Retina (tissue), 1 donor: ENCODE measurements at places on chromosomes 13 and 19.
A peak's percentile ranks its signal among the peaks of the same experiment; 100 is the strongest.

- DNase-seq: no peak
These were observed 17.4 kb upstream of the ATXN8OS start for GRCh38 chr13:70090036-70090723.

- no peak for DNase-seq
These were observed 59.5 kb downstream of the RAP2A start for GRCh38 chr13:97493456-97493855.

DNA sequence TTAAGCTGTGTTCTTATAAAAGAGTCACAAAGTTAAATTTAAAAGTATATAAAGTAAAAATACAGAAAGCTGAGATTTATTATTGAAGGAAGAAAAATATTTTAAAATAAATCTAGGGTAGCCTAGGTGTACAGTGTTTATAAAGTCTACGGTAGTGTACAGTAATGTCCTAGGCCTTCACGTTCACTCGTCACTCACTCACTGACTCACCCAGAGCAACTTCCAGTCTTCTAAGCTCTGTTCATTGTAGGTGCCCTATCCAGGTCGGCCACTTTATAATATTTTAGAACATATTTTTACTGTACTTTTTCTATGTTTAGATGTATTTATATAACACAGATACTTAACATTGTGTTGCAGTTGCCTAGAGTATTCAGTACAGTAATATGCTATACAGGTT is 47.4 kb downstream of the NDFIP2 start:
- DNase-seq: no peak

DNA sequence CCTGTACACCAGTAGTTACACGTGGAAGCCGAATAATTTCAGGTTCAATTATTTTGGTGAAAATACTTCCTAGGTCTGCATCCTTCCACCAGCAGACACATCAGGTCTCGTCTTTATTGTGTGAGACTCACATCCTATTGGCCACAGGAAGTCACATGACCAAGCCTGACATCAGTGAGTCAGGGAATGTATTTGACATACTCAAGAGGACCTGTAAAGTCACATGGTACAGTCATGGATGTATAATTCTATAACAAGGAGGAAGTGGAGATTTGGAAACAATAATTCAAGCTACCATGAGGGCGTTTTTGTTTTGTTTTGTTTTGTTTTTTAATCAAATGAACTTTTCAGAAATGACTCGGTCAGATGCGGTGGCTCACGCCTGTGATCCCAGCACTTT is 9.3 kb upstream of the HIF3A start:
- DNase-seq: no peak

- no peak for DNase-seq
These were observed 24.2 kb downstream of the KLF12 start for GRCh38 chr13:74110053-74110452.

- no peak for DNase-seq
These were observed 733.5 kb upstream of the SGCG start for GRCh38 chr13:22447132-22447886.

- DNase-seq: no peak
These were observed 302.9 kb downstream of the ITGBL1 start for GRCh38 chr13:101755228-101755887.

DNA sequence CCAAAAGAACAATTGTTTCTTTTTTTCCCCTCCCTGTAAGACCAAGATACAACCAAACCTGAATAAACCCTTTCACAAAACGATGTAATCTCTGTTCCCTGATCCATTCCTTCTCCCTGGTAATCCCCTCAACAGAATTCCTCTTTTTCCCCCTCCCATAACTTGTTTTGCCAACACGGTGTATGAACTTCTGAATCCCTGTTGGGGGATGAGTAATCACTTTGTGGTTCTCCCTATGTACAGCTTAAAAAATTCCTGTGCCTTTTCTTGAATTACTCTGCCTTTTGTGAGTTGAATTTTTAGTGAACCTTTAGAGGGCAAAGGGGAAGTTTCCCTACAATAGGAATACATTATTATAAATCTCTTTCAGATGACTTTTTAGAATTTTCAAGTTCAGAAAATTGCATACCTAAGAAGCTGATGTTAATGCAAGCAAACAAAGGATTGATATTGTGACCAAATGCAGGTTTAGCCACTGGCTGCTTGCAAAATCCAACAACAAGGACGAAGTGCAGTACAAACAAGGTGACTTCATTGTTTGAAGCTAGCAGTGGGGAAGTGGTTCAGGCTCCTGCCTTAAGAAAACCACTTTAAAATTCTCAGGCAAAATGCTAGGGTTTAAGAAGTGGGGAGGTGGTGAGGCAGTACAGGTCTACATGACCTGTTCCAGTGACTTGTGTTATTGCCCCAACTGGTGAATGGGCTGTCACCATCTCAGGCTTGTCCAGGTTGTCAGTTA is 15.0 kb upstream of the EPSTI1 start:
- no peak for DNase-seq

- DNase-seq: no peak
These were observed 266.8 kb downstream of the PCDH20 start for GRCh38 chr13:61148691-61149315.

DNA sequence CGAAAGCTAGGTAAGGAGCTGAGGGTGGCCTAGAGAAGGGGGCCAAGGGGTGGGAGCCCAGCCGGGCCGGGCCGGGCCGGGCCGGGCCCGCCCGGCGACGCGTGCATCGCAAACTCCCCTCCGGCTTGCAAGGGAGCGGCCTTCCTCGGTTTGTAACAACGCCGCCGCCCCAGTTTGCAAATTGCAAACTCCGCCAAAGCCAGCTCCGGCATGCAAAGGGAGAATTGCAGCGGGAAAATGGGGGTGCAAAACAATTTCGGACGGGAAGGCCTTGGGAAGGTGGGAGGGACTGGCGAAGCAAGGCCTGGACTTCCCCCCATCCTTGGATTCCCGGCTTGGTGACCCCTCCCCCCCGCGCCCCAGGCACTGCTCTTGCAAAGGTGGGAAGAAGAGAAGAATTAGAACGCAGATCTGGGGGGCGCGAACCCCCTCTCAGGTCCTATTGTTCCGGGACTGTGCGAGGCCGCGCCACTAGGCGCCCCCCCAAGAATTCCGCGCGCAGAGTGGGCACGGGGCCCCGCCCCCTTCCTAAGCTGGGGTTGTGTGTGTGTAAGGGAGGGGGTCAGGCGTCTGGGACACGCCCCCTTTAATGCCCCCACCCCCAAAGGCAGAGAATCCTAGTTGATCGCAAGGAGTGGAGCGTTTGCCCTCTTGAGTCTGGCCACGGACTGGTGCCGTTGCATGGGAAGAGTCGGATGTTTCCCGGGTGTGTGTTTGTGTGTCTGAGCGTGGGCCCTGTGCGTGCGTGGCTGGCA is 926 bp downstream of the PRR12 start:
- peak; percentile 80 for DNase-seq

DNA sequence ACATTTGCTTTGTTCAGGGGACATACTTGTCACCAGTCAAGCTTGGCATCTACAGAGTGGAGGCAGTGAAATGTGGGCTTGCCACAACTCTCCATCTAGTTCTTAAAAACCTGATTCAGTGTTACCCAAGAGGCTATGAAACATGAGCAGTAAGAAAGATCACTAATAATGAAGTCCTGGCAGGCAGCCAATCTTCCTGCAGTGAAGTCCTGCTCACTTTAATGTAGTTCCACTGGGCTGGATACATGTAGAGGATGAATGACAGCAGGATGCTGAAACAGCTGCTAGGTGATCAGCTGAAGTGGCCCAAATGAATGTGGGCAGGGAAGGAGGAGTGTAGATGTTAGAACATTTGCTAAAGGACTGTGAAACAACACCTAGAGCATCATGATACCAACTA is 1213.1 kb downstream of the OLFM4 start:
- peak; percentile 12 for DNase-seq

DNA sequence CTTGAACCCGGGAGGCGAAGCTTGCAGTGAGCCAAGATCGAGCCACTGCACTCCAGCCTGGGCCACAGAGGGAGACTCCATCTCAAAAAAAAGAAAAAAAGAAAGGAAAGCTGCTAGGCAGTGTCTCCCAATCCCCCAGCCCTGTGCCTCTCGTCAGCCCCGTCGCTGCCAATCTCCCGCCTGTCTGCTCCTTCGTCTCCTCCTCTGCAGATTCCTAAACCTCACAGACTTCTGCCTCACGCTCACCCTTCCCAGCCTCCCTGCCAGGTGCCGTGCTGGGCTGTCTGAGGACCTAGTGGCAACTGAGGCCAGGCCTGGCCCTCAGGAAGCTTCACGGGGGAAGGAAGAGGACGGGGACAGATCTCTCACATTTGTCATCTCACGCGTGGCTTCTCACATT is 21.5 kb downstream of the DPF1 start:
- DNase-seq: no peak

GRCh38 chr13:105918842-105919741 is 616.4 kb downstream of the EFNB2 start:
- peak; percentile 42 for DNase-seq

DNA sequence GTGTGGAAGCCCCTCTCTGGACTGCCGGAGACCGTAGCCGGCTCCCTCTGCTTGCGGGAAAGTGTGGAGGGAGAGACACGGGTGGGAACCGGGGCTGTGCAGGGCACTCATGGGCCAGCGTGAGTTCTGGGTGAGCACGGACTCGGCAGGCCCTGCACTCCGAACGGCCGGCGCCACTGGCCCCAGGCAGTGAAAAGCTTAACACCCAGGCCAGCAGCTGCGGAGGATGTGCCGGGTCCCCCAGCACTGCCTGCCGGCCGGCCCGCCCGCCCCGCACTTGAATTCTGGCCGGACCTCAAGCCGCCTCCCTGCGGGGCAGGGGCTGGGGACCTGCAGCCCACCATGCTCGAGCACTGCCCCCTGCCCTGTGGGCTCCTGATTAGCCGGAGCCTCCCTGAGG is 147.0 kb downstream of the FGF9 start:
- DNase-seq: no peak

- DNase-seq: no peak
These were observed 892.3 kb downstream of the OLFM4 start for GRCh38 chr13:53920916-53921315.

DNA sequence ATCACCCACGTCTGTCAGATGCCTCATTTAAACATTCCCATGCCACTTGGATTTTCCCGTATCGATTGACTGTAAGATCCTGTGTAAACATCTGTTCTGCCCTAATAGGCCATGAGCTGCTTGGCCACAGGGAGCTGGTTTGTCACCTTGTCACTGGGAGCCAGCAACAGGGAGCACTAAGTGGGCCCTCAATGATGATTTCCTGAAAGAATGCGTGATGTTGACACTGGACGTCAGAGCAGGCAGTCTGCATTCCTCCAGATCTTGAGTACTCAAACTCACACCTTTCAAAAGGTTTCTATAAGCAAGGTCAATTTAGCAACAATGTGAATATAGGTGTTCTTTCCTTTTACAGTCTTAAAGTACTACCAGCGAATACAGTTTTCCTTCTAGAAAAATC is 78.8 kb downstream of the TUBGCP3 start:
- DNase-seq: no peak

DNA sequence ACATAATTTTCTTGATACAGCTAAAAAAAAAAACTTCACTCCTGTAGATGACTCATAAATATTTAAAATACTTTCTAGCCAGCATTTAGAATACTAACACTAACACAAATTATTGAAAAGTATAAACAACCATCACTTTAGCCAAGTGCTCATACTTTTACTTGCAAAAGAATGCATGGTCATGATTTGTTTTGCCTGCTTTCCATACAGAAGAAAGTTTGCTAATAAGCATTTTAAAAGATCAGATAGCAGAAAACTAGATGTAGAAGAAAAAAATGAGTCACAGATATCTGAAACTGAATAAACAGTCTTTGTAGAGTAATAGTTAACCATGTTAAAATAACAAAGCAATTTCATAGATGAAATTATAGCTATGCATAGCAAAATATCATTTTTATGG is 2280.4 kb upstream of the PCDH20 start:
- DNase-seq: no peak

GRCh38 chr19:18098891-18099622 is 1.5 kb downstream of the MAST3 start:
- no peak for DNase-seq

DNA sequence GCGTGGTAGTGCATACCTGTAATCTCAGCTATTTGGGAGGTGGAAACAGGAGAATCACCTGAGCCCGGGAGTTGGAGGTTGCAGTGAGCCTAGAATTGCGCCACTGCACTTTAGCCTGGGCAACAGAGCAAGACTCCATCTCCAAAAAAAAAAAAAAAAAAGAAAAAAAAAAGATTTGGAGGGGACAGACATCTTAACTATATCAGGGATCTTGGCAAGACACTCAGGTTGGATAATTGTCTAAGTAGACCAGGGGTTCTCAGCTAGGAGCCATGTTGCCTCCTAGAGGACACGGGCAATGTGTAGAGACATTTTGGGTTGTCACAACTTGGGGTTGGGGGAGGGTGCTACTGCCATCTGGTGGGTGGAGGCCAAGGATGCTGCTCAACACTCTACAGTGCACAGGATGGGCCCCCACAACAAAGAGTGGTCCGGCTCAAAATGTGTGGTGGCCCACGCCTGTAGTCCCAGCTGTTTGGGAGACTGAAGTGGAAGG is 1.9 kb upstream of the ZNF580 start:
- no peak for DNase-seq

DNA sequence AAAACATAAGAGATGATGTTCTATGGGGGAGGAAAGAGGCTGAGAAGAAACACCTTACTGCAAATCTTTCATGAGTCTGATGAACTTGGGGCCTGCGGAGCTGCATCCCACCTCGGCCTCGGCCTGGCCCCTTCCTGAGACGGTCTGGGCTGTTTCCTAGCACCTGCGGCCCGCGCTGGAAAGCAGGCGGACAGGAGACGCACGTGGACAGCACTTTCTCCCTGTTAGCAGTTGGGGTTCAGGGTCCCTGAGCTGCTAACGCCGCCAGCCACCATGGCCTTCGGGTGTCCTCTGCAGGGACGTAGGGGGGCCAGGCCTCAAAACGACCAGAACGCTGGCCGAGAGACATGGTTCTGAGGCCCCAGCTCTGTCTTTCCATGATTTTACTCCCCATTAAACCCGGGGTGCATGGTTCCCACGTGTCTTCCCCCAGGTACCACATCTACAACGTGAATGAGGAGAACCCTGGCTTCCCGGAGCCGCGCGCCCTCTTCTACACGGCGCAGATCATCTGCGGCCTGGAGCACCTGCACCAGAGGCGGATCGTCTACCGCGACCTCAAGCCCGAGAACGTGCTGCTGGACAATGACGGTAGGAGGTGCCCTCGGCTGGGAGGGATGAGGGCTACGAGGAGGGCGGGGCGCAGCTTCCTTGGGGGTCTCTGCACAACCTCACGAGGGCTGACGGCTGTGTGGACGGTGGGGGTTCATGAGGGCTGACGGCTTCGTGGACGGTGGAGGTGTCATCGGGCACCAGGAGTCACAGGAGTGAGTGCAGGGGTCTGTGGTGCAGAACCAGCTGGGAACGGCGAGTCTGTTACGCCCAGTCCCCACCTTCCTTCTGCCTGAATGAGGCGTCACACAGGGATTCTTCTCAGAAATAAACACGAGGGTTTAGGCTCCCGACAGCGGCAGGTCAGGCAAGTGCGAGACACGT is 4.3 kb downstream of the GRK1 start:
- no peak for DNase-seq
